ENCODE measurements at places on chromosomes 12 and 14.

DNA sequence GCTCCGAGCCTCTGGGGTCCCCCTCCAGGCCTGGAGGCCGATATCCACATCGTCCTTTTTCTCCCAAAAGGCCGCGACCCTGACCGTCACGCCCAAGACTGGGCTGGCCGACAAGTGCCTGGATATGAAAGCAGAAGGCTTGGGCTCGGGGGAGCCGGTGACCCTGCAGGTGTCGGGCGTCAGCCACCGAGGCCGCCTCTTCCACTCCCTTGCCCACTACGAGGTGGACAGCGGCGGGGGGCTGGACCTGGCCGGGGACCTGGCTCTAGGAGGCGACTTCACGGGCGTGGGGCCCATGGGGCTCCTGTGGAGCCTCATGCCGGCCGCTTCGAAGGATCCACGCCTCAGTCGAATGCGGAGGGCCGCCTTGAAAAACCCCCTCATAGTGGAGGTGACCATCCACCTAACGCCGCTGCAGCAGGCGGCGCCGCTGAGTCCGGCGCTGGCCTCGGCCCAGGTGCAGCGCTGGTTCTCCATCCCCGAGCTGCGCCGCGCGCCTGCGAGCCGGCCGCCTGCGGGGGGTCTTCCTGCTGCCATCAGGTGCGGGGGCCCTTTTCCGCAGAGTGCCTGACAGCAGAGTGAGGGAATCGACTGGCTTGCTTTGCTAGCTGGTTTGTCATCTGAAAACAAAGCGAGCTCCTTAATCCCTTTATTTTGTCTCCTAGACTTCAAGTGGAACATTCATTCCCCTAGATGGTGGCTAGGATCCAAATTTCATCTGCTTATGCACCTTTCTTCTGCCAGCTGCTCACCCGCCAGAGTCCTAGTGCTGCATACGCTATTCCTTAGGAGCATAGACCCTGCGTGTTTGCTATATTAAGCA, 10.6 kb upstream of the DNAL1 start:
- DNase-seq: no peak

DNA sequence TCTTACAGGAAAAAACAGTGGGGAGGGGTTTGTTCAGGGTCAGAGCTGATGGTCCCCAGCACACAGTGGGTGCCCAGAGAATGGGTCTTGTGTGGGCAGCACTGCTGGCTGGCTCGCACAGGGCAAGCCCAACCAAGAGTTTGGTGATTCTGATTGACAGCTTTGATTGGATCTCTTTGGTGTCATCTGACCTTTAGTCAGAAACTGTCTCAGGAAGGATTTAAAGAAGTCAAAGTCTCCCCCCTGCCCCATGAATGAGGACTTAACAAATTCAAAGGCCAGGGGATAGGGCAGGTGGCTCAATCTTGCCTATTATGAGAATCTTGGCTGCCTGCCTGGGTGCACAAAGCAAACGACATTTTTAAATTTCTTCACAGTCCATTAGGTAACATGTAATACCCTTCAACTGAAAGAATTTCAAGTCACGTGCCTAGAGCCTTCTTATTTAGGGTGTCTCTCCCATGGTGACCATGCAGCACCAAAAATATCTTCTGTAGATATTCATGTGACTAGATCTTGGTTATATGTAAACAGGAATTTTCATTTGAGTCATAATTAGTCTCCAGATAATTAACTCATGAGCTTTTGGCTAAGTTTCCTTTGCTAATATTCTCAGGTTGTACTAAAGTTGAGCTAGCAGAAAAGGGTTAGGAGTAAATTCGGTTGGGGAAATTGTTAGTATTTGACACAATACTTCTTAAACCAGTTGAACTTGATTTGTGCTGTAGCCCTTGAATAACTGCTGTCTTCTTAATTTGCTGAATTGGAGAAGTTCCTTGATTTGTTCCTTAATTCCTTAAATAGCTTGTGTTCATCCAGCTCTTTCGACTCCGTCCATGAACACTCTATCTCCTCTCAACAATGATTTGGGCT, 54.5 kb upstream of the HECTD1 start:
- DNase-seq: peak; percentile 86

DNA sequence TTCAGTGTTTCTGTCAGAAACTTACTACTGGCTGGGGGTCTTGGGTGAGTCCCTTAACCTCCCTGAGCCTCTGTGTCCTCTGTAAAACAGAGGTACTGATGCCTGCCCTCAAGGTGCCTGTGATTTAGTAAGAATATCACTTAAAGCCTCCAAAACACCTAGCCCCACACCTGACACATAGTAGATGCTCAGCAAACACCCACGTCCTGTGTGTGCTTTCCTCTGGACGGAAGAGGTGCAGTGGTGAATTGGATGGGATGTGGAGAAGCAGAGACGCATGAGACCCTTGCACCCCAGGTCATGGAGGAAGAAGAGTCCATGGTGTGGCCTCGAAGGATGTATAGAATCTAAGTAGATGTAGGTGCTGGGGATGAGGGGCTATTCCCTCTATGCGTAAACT, 110.6 kb downstream of the LGMN start:
- no peak for DNase-seq

- DNase-seq: no peak
Measured at GRCh38 chr14:33542338-33543287, 408.3 kb downstream of the EGLN3 start.

GRCh38 chr12:2288001-2288400, 235.2 kb downstream of the CACNA1C start:
- peak; percentile 78 for DNase-seq

DNA sequence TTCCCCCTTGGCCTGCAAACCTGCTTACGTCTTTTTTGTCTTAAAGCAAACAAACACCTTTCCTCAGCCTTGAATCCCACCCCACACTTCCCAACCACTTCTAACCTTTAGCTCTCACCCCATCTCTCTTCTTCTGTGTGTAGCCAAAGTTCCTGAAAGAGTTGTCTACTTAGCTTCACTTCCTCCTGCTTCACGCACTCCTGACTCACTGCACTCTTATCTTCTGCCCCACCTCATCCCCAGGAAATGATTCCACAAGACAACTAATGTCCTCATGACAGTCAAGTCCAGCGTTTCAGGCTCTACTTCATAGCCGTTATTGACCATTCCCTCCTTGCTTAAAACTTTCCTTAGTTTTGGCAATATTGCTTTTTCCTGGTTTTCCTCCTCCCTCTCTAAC, 22.4 kb downstream of the EIF2B2 start:
- no peak for DNase-seq

GRCh38 chr14:39122330-39123138, 8.4 kb downstream of the GEMIN2 start:
- DNase-seq: no peak

DNA sequence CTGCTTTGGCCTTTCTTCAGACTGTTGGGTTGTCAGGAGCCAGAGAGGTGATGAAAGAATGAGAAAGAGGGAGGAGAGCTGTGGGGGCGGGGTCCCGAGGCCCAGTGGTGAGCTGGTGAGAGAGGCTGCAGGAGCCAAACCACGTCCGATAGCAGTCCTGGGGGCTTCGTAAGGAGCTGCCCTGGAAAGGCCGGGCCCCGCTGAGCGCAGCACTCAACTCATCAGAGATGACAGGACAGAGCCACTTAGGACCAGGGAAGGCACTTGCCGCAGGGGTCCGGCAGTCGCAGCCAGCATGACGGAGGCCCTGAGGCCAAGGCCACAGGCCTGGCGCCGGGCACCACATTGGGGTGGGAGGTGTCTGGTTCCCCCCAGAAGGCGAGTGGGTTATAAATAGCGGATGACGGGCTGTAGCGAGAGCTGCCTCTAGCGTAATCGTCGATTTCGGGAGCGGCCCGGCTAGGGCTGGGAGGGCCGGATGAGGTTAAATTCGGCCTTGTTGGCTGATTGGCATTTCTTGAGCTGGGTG, 179.0 kb downstream of the TSPAN9 start:
- DNase-seq: no peak

DNA sequence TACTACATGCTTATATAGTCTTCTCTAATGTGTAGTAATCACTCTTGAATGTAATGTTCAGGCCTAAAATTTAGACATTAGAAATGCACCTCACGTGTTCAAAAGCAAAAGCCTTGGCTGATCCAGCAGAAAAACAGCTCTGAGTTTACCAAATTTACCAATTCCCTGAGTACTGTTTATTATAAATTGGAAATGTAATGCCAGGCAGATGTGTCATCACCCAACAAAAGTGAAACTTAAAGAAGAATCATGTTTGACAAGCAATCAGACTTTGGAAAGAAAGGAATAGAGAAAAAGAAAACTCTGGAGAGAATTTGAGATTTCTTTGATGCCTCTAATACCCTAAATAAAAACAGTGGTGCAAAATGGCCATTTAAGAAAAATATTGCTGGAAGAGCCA, 26.5 kb upstream of the STRAP start:
- DNase-seq: no peak

GRCh38 chr12:120761519-120761934, 35.9 kb downstream of the ACADS start:
- no peak for DNase-seq

GRCh38 chr12:66017736-66018135, 112.8 kb downstream of the LLPH start:
- DNase-seq: no peak

- DNase-seq: no peak
Measured at GRCh38 chr12:2759733-2760132, 35.0 kb upstream of the FKBP4 start.

DNA sequence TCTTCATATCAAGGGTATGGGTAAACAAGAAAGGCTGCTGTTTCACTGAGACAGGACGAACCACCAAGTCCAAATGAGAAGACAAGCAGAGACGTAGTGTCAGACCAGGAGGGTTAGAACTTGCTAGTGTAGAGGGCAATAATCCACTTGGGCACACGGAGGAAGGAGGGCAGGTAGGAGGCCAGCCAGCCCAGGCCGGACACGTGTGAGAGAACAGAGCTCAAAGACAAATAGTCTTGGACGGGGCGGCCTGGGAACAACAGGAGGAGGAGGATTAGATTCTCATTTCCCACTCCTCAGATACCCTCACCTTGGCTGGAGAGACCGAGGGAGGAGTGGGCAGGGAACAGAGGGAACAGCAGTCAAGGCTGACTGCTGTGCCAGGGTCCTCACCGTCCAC, 8.8 kb downstream of the DHRS1 start:
- no peak for DNase-seq

GRCh38 chr12:91991399-91992187, 154.1 kb downstream of the BTG1 start:
- DNase-seq: no peak

- DNase-seq: no peak
Measured at GRCh38 chr12:107349008-107349747, 255.8 kb upstream of the CRY1 start.

GRCh38 chr12:10211101-10211939, 1.4 kb upstream of the GABARAPL1 start:
- no peak for DNase-seq

- DNase-seq: no peak
Measured at GRCh38 chr12:45324391-45324790, 108.5 kb downstream of the ANO6 start.

GRCh38 chr14:28757786-28758185, 8.8 kb upstream of the FOXG1 start:
- no peak for DNase-seq

GRCh38 chr12:12353807-12354206, 3.1 kb upstream of the BORCS5 start:
- no peak for DNase-seq

DNA sequence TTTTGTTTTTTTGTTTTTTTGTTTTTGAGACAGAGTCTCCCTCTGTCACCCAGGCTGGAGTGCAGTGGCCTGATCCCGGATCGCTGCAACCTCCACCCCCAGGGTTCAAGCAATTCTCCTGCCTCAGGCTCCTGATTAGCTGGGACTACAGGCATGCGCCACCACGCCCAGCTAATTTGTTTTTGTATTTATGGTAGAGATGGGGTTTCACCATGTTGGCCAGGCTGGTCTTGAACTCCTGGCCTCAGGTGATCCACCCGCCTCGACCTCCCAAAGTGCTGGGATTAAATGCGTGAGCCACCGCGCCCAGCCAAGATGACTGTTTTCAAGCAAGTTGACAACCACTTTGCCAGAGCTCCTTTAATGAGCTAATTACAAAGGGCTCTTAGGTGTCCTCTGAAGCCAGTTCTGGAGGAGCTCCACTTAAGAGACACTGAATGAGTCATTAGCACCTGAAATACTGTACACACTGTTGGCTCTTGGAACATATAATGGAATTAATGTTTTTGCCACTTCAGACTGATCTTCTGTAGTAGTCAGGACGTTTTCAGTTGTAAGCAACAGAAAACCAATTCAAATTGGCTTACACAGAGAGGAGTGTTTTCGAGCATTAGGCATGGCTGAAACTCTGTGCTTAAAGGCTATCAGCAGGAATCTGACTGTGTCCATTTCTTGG, 55.4 kb upstream of the MED13L start:
- no peak for DNase-seq

DNA sequence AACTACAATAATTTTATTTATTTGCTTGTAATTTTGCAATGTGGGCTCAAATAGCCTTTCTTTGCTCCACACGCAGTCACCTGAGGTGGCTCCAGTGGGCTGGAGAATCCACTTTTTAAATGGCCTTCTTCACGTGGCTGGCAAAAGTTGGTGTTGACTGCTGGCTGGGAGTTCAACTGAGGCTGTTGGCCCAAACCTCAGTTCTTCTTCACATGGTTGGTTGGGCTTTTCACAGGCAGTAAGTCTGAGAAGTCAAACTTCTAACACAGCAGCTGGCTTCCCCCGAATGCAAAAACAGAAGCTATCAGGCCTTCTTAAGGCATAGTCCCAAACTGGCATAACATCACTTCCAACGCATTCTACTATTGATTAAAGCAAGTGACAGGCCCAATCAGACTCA, 2.1 kb upstream of the OXA1L start:
- DNase-seq: no peak

DNA sequence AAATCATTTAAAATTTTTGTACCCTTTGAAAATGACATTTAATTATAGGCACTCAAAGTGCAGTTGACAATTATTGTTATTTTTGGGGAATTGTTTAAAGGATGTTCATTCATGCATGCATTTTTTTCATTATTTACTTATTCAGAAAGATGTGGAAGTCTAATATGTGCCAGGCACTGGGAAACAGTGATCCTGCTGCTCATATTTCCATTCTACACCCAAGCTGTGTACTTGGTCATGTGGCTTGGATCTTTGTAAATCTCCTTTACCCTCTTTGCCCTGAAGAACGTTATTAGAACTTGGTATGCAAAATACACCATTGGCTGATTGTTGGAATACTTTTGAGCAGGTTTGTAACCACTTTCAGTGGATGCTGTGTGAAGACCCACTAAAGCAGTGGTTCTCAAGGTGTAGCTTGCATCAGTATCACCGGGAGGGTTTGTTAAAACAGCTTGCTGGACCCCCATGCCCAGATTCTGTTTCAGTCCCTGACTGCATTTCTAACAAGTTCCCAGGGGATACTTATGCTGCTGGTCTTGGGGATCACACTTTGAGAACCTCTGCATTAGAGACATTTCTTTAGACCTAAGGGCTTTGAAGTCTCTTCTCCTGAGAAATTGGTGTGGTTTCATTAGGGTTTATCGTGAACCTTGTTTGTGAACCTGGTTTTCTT, 47.5 kb downstream of the PRKCH start:
- no peak for DNase-seq
